ENCODE measurements at places on chromosomes 1 and 21.

GRCh38 chr1:48190881-48191280 is 31.6 kb upstream of the SLC5A9 start:
- no peak for DNase-seq

DNA sequence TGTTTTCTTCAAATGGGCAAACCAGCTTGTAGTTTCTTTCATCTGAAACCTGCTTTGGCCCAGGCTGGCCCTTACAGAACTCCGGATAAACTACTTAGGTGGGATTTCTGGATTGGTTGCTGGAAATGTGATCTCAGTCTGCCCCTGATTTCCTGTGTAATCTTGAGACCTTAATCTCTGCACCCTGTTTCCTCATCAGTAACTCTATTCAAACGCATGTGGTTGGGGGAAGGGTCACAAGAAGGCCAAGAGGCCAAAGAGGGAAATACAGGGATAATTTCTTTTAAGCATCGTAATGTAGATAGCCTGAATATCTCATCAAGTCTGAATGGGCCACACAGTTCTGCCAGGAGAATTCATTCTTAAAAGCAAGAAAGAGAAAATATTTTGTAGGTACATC is 483.6 kb downstream of the LTN1 start:
- no peak for DNase-seq

DNA sequence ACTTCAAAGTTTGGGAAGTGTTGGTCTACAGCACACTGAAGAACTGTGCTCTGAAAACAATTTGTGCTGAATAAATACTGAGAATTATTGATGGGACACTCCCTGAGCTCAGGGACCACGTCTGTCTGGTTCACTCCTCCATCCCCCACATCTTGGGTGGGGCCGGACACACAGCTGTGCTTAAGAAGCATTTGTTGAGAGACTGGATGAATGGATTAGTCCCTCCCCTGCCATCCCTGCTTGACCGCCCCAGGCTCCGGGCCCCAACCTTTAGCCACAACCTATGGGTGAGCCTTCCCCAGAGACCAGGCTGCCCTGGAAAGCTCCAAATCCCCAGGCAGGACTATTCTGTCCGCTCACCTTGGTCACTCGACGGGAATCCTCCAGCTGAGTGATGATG is 7.5 kb downstream of the TRIM63 start:
- no peak for DNase-seq

GRCh38 chr1:205812271-205812877 is 624 bp downstream of the SLC41A1 start:
- DNase-seq = no peak

GRCh38 chr1:46081206-46081605 is 51.2 kb downstream of the PIK3R3 start:
- no peak for DNase-seq

DNA sequence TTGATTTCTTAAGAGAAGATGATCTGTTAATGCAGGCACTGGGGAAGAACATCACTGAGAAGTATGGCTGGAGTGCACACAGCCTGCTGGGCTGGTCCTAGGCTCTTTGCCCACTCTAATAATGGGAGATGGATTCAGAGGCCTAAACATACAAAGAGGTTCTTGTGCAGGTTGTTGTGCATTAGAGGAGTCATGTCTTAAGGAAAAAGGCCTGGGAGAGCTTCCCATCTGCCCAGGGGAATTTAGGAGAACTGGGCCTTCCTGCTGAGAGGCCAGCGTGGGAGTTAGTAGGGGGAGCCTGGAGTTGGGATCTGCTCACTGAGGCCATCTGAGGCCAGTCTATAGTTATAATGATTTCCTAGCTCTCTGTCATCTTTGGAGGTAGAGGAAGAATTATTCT is 126.7 kb downstream of the TLR5 start:
- no peak for DNase-seq

- DNase-seq = no peak
These were observed 3.1 kb downstream of the LRP8 start for GRCh38 chr1:53324728-53325297.

All from stimulated activated CD8-positive, alpha-beta memory T cell treated with anti-CD3 and anti-CD28 coated beads, Interleukin-4, amount 100 ng/mL, for 1 hour (primary cell).